MG63 (cell line): ENCODE measurements at places on chromosomes 7 and 10. TPM values are rescaled to one million over a fixed set of nuclear protein-coding genes. Genes with fewer than 3 reads are reported as not detected.

CHST12 gene
- 6.2 and 25.5 TPM in 2 replicates for total RNA-seq

GIMAP8 gene
- not detected in 2 replicates for total RNA-seq

GRCh38 chr7:90836937-90837336 is 240.8 kb downstream of the CDK14 start:
- DNase-seq = no peak

GRCh38 chr10:79239924-79240581 is 107.2 kb upstream of the PPIF start:
- no peak for DNase-seq

DNA sequence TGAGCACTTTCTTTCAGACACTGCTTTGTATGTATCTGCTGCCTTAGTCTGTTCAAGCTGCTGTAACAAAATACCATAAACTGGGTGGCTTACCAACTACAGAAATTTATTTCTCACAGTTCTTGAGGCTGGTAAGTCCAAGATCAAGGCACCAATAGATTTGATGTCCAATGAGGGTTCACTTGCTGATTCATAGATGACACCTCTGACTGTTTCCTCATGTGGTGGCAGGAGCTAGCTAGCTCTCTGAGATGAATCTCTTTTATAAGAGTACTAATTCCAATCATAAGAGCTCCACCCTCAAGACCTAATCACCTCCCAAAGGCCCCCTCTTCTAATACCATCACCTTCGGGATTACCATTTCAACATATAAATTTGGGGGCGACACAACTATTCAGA is 76.6 kb upstream of the ADO start:
- DNase-seq = no peak
